ENCODE measurements at places on chromosomes 12 and 14. TPM values are rescaled to one million over a fixed set of nuclear protein-coding genes. Genes with fewer than 3 reads are reported as not detected.

Gene PTPRB
- 32.1 TPM for total RNA-seq

GRCh38 chr12:62211510-62211909 is 48.7 kb upstream of the USP15 start:
- no peak for DNase-seq

GRCh38 chr14:99689266-99690236 is 5.5 kb downstream of the CYP46A1 start:
- DNase-seq, result no peak

Gene ACSS3
- 15.4 TPM for total RNA-seq

DNA sequence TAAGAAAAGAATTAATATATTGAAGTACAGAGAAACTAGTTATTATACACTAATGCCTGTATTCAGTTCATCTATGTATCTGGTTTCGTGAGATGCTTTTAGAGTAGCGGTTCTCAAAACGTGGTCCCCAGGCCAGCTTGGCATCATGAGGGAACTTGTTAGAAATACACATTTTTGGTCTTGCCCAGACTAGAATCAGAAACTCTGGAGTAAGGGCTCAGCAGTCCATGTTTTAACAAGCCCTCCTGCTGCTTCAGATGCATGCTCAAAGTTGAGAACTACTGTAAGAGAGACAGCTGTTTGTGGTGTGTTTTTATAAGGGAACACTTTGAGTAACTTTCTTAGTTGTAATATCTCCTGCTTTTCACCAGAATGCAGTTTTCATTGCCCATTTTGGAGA is 18.1 kb downstream of the GPATCH2L start:
- no peak for DNase-seq

DNA sequence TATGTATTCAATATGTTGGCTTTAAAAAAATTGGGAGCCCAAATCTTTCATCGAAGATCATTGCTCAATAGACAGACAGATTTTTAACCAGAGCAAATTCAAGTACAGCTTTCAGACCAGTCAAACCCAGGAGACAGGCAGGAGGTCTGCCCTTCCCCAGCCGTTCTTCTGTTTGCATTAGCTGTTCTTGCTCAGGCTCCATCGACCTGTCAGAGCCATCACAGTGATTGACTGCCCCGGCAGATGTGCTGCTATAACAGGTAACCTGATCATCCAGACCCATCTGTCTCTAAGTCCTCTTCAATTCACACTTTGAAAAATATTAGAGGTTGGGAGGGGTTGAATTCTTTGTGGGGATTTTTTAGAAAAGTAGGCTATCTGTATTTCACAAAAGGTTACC is 453.5 kb downstream of the FOXG1 start:
- DNase-seq, result no peak

Gene RFX4
- not detected for total RNA-seq

DNA sequence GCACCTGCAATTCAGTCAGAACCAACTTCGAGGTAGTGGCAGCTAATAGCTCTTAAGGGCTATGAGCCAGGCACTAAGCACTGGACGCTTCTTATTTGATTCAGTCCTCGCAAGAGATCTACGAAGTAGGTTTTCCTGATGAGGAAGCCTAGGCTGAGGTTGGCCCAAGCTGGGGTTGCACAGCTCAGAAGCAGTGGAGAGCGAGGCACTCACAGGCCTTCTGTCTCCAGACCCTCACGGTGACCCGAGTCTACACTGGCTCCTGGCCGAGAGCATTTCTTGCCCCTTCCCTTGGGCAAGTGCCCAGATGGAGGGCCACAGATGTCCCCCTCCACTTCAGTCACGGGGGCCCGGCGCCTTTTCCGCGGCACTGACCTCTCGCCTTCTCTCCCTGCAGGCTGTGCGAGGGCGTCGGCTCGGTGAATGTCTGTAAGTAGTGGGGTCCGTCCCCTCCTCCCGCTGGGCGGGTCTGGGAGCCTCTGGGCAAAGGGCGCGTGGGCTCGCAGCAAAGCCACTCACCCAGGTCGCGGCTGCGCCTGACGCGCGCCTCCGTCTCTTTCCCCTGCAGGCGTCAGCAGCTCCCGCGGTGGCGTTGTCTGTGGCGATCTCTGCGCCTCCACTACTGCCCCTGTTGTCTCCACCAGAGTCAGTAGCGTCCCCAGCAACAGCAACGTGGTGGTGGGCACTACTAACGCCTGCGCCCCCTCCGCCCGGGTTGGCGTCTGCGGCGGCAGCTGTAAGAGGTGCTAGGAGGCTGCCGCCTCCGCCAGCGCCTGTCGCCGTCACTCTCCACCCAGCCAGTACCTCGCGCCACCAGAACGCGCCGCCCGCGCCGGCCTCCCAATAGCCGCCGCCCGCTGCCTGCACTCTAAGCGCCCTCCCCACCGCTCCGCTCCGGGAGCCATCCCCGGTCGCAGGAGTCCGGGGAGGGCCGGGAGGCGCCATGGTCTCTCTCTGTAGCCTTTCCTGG is 13.1 kb downstream of the KRT83 start:
- DNase-seq, result peak; percentile 78

Gene ADCY6
- total RNA-seq, result 13.1 TPM

Gene TEX22
- not detected for total RNA-seq

DNA sequence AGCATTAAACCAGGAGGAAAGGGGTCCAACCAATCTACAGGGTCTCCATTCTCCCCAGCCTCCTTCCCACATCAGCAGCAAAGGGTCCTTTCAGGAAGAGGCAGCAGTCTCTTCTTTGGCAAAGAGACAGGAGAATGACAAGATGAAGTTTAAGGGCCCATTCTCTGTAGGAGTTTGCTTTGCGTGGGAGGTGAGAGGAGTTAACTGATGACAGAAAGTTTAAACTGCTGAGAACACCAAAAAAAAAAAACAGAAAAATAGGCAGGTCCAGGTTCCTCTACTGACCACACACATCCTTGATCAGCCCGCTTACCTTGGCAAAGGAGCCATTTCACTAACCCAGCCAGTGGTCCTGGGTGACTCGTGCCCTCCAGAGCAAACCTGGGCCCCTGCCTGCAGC is 5.7 kb downstream of the SLC6A13 start:
- DNase-seq, result no peak

- no peak for DNase-seq
Observed at GRCh38 chr12:49910331-49911212, 6.9 kb upstream of the FAIM2 start.

- no peak for DNase-seq
Observed at GRCh38 chr12:26809611-26810285, 23.2 kb downstream of the ITPR2 start.

Gene GARIN6
- not detected for total RNA-seq

DNA sequence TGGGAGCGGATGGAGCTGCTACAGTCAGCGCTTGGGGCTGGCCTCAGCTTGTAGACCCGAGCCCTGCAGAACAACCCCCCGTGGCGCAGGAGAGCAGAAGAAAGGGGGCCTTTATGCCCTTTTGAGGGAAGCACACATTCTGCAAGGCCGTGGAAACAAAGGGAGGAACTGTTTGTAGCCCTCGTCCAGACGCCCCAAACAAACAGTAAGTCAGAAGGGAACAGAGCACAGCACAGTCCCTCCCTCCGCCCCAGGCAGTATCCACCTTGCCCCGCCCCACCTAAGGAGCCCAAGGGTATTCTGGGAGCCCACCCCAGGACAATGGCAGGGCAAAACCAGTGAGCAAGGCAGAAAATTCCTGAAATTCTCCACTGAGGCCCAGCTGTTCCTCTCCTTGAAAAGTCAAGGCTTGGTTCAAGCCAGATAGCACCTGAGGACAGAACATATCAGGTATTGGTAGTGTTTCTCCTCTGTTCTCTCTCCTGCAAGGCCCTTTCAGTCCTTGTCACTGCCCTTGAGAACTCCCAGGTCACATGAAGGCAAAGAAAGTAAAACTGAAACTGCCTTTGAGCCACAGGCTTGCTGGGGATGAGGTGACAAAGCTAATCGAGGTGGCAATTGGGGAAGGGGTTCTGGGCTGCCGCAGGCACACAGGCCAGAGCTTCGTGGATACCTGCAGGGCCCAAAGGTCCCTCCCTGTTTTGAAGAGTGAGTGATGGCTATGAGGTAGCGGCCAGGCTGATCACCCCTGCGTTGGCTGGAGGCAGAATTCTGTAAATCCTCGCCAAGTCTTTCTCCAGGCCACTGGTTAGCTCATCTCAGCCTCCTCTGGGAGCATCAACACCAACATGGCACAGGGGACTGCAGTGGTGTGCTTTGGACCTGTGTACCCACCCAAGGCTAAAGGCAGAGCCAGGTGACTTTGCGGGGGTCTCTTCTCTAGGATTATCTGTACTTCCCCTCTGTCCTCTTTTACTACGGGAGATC is 499 bp downstream of the DGLUCY start:
- DNase-seq, result peak; percentile 19

- no peak for DNase-seq
Observed at GRCh38 chr12:64018524-64018923, 174.0 kb downstream of the SRGAP1 start.

DNA sequence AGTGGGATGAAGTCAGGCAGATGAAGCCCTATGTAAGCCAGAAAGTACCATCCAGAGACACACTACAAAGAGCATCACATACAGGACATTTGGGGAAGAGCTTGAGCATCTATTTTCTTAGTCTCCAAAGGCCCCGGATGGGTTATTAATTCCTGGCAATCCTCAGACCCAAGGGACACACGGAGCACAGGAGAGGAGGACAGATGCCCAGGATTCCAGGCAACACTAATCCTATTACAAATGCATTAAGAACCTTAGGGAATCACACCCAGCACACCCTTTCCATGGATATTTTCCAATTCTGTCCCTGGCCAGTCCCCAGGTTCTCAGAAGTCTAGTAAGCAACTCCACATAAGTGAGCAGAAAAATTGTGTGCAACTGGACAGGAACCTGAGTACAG is 65.9 kb downstream of the CMKLR1 start:
- DNase-seq, result no peak

GRCh38 chr12:86349196-86349595 is 93.0 kb upstream of the MGAT4C start:
- DNase-seq, result no peak

Measured in psoas muscle (tissue), 8 donors.